Ecto neural progenitor cell (in vitro differentiated cells): ENCODE measurements at places on chromosomes 4 and X.

DNA sequence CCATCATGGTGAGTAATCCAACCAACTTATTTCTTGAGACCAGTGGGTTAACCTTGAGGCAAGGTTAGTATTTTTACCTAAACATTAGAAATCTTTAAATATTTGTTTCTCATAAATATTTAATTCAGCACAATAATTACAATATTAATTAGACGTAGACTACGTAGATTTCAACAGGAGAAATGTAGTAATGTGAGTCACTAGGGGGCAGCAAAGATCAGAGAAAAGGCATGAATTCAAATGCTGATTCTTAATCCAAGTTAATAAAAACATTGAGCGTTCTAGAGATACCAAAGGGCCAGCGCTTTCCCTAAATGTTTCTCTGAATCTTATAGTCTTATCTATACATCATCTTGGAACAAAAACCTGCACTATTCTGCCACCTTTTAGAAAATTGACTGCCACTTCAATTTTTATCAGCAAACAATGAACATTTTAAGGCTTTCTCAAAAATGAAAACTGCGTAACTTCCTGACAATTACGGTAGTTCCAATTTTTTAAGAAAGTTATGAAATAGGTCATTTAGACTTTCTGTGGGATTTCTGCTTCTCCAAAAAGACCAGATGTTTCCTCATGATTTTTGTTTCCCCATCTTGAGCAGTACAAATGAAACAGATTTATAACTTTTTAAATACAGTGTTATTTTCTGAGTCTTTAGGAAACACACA, 180.7 kb downstream of the GASK1B start:
- DNase-seq = no peak

DNA sequence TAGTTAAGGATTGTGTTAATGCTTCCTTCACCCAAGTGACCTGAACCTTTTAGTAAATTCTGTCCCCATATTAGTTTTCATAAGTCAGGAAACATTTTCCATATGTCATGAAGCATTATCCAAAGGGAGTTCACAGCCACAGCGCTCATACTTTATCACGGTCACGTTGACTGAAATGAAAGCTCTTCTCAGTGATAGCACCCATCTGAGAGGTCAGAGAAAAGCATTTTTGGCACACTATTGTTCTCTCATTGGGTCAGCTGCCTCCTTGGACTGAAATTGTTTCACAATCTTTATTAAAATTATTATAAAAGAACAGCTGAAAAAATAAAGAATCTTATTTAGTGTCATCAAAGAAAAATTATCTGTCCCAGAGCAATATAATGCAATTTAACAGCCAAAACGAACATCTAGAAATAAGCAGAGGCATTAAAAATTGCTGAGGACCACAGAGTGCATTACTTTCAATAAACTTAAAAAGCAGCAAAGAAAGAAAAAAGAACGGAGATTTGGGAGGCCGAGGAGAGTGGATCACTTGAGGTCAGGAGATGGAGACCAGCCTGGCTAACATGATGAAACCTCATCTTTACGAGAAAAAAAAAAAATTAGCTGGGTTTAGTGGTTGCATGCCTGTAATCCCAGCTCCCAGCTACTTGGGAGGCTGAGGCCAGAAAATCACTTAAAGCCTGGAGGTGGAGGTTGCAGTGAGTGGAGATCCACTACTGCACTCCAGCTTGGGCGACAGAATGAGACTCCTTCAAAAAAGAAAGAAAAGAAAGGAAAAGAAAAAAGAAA, 680.8 kb upstream of the FAM241A start:
- no peak for DNase-seq

GRCh38 chr4:95601356-95601755, 52.6 kb upstream of the UNC5C start:
- DNase-seq = no peak

GRCh38 chr4:158715802-158716201, 7.4 kb downstream of the PPID start:
- DNase-seq = no peak

DNA sequence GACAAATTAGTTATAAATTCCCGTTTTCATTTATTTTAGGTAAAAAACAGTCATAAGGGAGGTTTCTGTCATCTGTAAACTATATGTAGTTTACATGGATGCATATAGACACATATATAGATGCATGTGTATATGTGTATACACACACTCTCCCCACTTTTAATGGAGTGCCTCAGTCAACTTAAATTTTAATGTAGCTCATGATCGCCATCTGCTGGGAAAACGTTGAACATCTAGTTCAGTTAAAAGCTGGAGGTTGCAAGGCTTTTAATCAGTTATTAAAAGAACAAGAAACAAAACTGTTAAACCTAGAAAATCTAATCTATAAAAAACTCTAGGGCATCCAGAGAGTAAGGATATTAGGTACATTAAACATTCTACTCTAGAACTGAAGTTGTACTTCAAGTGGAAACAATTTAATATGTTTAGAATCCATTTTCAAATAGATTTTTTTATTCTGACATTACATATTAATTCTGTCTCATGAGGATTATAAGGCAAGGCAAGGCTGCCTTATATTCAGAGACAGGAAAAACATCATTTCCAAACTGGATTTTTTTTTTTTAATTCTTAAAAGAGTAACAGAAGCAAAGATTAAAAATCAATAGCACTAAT, 122.6 kb downstream of the SHISA3 start:
- no peak for DNase-seq

DNA sequence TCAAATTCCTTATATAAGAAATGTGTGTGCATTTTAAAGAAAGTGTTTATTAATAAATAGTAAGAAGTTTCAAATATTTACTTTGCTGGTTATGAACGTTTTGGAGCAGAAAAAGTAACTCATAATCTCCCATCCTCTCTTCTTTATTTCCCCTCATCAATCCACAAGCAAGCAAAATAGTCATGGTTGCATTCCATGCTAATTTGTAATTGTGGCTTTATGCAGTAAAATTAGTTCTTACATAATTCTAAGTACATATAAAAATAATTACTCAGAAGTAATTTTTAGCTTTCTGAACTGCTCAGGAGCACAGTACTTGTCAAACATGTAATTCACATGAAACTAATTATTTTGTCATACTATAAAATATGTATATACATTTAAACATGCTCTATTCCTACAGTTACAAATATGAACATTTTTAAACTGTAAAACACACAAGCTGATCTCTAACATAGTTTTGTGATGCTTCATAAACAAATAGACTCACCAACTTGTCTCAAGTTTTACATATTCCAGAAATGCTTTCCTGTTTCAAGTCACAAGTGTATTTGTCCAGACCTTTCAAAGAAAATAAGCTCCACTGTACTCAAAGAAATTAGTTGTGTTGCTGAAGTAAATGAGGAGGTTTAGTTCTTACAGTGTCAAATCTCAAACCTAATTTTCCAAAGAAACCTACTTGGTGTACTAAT, 218.9 kb downstream of the PABPC4L start:
- DNase-seq = no peak

GRCh38 chr4:3384771-3385710, 56.7 kb upstream of the HGFAC start:
- DNase-seq = no peak

- no peak for DNase-seq
Observed at GRCh38 chr4:83405844-83406816, 49.5 kb downstream of the HELQ start.

DNA sequence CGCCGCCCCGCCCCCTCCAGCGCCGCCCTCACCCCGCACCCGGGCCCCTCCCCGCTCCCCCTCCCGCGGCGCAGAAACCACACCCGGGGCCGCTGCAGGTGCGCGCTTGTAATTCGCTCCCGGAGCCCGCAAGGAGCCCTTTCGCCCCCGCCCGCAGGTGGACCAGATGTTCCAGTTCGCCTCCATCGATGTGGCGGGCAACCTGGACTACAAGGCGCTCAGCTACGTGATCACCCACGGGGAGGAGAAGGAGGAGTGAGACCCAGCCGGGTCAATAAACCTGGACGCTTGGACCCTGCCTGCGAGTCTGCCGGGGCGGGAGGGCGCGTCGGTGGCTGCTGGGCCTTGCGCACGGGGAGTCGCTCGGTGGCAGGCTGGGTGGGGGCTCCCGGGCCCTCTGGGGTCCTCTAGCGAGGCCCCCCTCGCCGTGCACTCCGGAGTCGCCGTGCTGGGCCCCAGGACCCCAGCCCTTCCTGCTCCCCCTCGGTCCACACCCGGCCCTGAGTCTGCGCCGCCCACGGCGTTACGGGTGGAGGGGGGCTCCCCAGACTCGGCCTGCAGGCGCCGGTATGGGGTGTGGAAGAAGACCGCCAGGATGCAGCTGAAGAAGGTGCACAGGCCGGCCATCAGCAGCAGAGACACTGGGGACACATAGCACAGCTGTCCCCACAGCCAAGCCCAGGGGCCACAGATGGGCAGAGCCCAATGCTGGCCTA, 7.1 kb downstream of the SLC49A3 start:
- no peak for DNase-seq

DNA sequence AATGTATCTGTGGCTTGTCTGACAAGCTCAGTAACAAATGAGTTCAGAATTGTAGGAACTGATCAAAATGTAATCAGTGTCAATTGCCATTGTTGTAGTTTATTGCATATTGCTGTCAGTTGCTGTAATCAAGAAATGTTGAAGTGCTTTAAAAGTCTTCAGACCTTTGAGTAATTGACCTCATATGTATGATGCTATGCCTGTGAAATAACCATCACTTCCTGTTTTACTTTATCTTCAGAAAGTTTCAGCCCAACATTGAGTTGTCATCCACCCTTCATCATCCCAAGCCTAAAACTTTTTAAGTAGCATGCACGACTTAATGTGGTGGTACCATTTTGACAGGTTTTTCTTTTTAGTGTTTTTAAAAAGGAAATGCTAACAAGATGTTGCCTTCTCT, 212.4 kb downstream of the ARHGAP10 start:
- no peak for DNase-seq

DNA sequence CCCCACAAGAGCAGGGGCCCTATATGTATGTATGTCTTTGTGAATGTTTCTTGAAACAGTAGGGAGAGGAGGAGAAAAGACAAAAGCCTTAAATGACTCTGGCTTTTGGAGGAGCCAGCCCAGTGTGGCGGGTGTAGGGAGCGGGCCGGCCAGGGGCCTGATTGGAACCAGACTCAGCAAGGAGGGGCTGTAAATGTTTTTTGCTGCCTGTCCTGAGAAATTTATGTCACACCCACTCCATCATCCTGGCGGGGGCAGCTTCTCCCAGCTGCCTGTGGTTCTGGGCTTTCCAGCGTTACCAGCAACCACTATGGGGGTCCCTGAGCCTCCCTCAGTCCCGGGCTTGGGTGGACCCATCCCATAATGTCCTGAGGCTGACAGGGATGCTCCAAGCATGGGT, 130.8 kb downstream of the PJA1 start:
- DNase-seq = peak; percentile 29

- DNase-seq = no peak
Observed at GRCh38 chr4:90798948-90799347, 671.8 kb downstream of the CCSER1 start.

- DNase-seq = no peak
Observed at GRCh38 chr4:33386764-33387163, 2666.6 kb downstream of the PCDH7 start.

DNA sequence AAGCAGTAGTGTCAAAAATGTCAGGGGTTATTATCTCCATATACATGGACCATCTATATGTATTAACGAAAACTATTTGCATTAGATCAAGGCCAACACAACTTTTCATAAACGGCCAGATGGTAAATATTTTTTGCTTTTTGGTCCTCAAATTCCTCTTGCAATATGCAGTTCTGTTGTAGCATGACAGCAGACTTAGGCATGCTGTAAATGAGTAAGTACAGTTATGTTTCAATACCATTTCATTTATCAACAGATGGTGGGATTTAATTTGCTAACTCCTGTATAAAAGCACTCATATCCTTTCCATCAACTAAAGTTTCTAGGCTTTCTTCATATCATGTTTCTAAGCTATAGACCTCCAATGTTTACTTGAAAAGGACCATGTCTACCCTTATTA, 208.1 kb downstream of the ANKRD50 start:
- no peak for DNase-seq

- DNase-seq = no peak
Observed at GRCh38 chr4:177480795-177481194, 38.6 kb upstream of the AGA start.

- peak; percentile 76 for DNase-seq
Observed at GRCh38 chrX:69396916-69397315, 107.2 kb upstream of the NALF2 start.

- no peak for DNase-seq
Observed at GRCh38 chr4:1984406-1985191, 24.2 kb downstream of the NELFA start.

- DNase-seq = no peak
Observed at GRCh38 chrX:13055486-13055885, 11.1 kb upstream of the FAM9C start.

- DNase-seq = no peak
Observed at GRCh38 chrX:33078273-33078672, 133.1 kb downstream of the DMD start.

GRCh38 chrX:137342969-137343368, 223.0 kb upstream of the ZIC3 start:
- no peak for DNase-seq

DNA sequence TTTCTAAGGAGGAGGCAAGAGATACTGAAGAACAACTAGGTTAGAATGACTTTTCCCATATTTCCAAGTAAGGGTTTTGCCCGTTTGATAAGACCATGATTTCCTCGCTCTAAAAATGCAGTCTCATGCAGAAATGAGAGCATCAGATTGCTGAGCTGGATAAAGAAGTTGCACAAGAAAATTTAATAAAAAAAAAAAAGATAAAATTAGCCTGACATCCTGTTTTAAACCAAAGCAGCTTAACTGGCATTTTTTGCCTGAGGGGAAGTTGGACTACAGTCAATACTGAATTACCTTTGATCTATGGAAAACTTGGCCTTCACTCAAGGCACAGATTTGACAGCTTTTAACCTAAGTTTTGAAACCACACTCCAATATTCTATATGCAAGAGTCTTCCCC, 208.4 kb downstream of the GASK1B start:
- no peak for DNase-seq

DNA sequence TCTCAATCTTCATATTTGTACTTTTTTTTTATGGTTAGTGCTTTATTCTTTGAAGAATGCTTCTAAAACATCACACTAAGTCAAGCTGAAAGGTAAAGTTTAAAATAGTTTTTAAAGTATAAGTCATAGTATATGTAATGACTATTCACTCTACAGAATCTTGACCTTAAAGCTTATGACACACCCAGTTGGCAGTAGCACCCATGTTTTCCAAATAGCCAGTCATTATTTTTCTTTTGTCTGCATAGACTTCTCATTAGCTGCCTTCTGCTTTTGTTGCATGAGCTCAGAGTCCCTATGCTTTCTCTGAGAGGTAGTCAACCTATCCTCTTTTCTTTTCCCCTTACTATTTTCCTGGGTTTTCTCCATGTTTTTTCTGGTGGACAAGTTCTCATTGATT, 231.5 kb downstream of the PCDH18 start:
- DNase-seq = no peak

- DNase-seq = peak; percentile 34
Observed at GRCh38 chr4:6464842-6465588, 7.4 kb downstream of the PPP2R2C start.

GRCh38 chrX:142428916-142429315, 223.8 kb upstream of the MAGEC2 start:
- DNase-seq = no peak

DNA sequence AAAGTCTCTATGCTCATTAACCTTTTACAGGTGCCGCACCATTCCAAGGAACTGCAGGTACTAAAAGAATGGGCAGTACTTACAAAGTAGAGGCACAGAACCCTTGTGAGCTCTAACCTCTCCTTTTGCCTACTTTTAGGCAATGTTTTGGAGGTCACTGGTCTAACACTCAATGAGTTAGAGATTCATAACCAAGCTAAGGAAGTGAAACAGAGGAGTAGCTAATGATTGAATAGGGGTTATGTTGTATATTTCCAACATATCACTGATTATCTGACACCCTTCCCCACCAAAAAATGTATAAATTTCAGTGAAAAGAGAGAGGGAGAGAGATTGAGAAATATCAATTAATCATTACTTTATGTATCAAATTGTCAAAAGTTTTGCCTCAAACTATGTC, 269.3 kb downstream of the PCDH7 start:
- no peak for DNase-seq
